Stimulated activated CD8-positive, alpha-beta memory T cell treated with anti-CD3 and anti-CD28 coated beads, Interleukin-15, amount 100 ng/mL, for 48 hours (primary cell): ENCODE measurements at places on chromosomes 13 and 19.

DNA sequence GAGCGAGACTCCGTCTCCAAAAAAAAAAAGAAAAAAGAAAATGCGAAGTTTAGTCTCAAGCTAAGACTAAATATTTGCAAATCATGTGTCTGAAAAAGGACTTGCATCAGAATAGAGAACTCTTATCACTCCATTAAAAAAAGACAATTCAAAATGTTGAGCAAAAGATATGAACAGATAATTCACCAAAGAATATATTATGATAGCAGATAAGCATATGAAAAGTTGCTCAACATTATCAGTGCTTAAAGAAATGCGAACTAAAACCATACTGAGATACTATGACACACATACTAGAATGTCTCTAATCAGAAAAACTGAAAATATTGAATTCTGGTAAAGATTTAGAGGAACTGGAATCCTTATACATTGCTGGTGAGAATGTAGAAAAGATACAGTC, 38.7 kb upstream of the SACS start:
- no peak for DNase-seq

DNA sequence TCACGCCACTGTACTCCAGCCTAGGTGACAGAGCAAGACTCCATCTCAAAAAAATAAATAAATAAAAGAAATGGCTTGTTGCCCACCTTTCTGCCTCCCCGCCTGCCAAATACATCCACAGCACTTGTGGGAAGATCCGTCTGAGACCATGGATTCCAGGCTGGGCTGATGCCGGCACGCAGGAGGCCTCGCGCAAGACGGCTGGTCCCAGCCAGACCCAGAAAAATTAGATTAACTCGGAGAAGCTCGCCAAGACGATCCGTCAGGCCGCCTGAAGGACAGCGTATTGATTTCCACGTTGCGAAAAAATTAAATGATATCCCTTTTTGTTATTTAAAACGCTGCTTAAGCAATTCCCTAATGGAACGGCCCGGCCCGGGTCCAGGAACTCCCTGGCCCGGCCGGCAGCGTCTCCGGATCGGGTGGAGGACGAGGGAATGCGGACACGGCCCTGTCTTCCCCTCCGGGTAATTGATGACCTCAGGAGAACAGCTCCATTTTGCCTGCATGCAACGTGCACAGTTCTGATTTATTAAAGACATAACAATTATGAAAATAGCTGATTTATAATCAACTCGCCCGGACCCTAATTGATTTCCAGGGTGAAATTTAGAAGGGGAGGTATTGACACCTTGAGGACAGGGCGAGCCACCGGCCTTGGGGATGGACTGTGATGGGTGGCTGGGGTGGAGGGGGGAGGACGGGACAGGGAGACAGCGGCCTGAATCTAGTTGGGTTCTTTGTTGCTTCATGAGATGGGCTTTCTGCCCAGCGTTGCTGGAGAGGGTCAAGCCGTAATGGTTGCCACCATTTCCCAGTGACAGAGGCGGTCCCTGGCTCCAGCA, 52.1 kb downstream of the ZNRF4 start:
- DNase-seq: no peak

GRCh38 chr13:109857325-109857724, 70.9 kb upstream of the IRS2 start:
- no peak for DNase-seq

GRCh38 chr19:46411925-46412649, 1.3 kb downstream of the CCDC8 start:
- no peak for DNase-seq

DNA sequence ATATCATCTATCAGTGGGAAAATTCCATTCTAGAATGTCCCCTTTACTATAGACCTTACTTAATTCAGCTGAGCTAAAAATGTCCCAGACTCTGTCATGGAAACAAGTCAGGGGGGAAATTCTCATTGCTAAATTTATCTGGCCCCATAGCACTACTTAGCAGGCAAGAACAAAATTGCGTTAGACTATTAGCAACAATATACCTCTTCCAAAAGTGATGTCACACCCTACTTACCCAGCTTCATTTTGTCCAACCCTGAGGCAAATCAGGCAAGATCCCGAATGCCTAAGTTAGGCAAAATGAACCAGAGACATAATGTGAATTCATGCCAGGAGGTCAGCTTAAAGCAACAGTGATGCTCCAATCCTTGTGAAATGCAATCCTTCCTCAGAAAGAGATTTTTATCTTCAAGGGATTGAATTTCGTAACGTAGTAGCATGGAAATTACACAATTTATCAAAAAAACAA, 93.7 kb downstream of the FRY start:
- no peak for DNase-seq

GRCh38 chr13:53045189-53045588, 16.6 kb downstream of the OLFM4 start:
- no peak for DNase-seq

DNA sequence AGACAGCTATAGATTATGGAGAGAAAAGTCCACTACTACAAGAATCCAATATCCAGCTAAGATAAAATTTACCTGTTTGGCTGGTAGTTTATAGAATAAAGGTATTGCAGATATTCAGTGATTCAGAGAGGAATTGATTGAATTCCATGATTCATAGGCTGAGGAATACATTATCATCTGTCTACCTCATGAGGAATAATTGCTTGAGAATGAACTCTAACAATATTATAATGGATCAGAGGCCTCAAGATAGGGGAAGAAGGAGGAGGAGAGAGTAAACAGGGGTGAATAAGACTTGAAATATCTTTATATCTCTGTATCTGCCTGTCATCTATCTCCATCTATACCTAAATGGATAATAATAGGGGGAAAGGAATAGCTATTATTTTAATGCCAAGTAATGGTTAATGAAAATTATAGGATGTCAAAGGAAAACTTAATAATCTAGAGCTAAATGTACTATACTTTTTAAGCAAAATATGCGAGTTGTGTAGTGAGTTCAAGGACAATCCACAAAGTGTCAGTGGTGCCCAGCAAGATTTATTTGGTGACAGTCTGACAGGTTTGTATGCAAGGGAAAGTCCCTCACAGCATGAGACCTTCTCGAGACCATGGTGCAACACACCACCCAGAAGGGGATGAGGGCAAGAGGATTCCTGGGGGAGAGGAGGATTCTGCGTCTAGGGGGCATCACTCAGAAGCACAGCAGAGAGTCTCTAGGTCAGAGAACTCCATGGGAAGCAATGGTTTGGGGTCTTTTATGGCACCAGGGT, 224.5 kb downstream of the GPC5 start:
- DNase-seq: no peak

- DNase-seq: no peak
Measured at GRCh38 chr13:96948127-96948526, 46.1 kb downstream of the OXGR1 start.

DNA sequence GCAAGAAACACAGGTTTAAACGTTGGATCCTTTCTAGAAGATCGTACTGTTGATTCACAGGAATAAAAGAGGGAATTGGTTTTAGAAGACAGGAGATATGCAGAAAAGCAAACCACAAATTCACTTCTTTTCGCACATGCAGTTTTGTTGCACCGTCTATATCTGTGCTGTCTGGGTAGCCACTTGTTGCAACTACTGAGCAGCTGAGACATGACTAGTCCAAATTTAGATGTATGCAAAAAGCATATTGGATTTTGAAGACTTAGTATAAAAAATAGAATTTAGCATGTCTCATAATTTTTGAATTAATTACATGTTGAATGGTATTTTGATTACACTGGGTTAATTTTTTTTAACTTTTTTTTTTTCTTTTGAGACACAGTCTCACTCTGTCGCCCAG, 176.3 kb downstream of the KLF12 start:
- no peak for DNase-seq

GRCh38 chr13:24651718-24652345, 28.4 kb upstream of the ATP12A start:
- DNase-seq: no peak
